ENCODE measurements at places on chromosomes 12 and 14.

GRCh38 chr12:24044941-24045703, 95.7 kb upstream of the SOX5 start:
- DNase-seq = no peak

GRCh38 chr14:58167057-58167456, 15.0 kb upstream of the ARMH4 start:
- DNase-seq = no peak

DNA sequence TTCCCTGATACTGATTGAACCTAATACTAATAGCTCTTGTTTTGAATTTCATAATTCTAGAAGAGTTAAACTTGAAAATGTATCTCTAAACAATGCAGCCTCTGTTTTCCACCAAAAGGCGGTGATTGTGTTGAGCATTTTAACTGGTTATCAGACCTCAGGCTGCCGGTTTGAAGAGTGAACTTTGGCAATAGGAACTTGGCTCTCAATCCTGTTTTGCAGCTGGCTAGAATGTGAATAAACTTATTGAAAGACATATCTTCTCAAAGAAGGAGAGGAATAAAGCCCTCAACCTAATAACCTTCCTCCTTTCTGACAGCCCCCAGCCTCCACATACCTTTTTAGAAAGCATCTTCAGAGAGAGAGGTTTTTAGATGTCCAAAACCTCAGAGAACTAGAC, 105.4 kb downstream of the SRGAP1 start:
- no peak for DNase-seq

DNA sequence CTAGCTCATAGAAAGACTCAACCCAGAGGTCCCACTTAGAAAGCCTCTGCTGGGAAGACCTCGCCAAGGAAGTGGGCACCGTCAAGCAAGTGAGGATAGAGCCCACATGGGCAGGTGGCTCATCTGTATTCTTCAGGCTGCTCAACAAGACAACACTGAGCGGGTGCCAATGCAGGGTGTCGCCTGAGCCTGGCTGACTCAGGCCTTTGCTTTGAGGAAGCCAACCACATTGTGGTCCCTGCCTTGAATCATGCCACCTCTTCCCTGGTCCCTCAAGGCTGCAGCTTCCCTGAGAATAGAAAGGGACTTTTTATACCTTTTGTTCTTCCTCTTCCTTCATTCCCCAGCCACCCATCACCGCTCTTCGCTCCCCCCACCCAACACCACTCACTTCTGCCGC, 2.1 kb upstream of the RNASE13 start:
- no peak for DNase-seq

GRCh38 chr14:69291891-69292561, 32.1 kb downstream of the GALNT16 start:
- no peak for DNase-seq

- no peak for DNase-seq
Measured at GRCh38 chr12:83473408-83474095, 786.8 kb downstream of the TMTC2 start.

- no peak for DNase-seq
Measured at GRCh38 chr12:54132976-54133771, 55.6 kb downstream of the SMUG1 start.

GRCh38 chr14:89489761-89490437, 72.9 kb upstream of the FOXN3 start:
- DNase-seq = no peak

GRCh38 chr12:28563286-28563685, 373.0 kb downstream of the CCDC91 start:
- no peak for DNase-seq

DNA sequence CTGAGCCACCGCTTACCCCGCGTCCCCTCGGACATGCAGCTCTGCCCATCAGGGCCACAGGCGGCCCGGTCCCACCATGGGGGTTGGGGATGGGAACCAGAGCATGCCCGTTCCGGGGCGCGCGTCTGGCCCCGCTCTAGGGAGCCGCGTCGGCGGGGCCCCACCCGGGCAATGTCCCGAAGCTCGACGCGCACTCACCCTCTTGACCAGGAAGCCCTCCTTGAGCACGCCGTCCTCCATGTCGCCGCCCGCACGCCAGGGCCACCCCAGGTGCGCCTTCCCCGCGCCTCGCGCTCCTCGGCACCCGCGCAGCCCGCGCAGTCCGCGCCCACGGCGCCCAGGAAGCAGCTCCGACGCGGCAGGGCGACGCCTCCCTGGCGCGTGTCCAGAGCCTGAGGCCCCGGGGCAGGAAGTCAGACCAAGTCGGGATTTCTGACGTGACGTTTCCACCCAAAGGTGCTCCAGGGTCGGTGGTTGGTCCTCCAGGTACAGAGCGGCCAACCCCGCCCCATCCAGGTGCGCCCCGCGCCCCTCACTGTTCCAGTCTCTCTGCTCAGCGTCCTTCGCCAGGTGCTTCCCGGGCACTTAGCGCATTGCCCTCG, at the start of gene PLEK2:
PLEK2 (minus strand) TSS at position 346 of the 602 bp plus-strand sequence; CDS start at position 240, 106 bp downstream.
- no peak for DNase-seq

DNA sequence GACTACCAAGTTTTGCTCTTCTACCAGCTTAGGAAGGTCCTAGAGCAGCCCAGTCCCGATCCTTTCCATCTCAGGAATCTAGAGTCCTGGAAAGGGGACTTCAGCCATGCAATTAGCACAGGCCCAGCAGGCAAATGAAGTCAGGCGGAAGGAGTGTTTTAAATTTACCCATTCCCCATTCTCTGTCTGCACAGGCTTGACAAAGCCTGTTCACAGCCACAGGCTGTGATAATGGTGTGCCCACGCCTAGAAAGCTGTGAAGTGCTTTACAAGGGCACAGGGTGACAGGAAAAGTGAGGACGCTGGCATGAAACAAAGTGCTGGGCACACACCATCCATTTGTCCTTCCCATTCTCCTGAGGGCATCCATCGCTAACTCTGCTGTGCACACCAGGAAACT, 79.0 kb downstream of the PITPNM2 start:
- no peak for DNase-seq

- no peak for DNase-seq
Measured at GRCh38 chr12:69616025-69616424, 5.3 kb upstream of the LRRC10 start.

DNA sequence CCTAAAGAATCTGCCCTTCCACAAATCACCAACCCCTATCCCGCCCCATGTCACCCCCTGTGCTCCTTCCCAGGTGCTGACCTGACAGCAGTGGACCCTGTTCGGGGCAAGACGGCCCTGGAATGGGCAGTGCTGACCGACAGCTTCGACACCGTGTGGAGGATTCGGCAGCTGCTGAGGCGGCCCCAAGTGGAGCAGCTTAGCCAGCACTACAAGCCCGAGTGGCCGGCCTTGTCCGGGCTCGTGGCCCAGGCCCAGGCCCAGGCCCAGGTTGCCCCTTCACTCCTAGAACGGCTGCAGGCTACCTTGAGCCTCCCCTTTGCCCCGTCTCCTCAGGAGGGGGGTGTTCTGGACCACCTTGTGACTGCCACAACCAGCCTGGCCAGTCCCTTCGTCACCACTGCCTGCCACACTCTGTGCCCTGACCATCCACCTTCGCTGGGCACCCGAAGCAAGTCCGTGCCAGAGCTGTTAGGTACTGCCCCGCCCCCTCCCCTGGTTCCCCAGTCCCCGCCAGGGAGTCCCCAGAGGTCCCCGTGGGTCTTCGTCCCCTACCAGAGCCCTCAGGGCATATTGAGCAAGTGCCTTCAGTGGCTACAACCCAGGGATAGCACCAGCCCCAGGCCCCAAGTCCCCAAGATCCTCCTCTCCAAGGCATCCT, 2.7 kb downstream of the ANKRD33 start:
- no peak for DNase-seq

DNA sequence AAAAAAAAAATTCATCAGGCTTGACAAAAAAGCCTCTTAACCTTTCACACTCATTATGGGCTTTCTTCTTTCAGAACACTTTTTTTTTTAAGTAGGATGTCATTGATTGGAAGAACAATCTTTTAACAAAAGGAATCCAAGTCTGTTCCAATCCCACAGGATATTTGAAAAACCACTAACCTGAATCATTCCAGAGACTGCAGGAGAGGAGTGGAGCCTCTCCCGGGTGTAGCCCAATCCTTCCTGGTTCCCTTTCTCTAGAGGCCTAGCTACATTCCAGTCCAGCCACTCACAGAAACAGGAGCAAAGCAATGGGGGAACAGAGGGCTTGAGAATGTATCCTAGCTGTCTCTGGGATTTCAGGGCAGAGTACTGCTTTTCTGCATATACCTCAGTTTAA, 4.3 kb downstream of the MFAP5 start:
- DNase-seq = no peak

DNA sequence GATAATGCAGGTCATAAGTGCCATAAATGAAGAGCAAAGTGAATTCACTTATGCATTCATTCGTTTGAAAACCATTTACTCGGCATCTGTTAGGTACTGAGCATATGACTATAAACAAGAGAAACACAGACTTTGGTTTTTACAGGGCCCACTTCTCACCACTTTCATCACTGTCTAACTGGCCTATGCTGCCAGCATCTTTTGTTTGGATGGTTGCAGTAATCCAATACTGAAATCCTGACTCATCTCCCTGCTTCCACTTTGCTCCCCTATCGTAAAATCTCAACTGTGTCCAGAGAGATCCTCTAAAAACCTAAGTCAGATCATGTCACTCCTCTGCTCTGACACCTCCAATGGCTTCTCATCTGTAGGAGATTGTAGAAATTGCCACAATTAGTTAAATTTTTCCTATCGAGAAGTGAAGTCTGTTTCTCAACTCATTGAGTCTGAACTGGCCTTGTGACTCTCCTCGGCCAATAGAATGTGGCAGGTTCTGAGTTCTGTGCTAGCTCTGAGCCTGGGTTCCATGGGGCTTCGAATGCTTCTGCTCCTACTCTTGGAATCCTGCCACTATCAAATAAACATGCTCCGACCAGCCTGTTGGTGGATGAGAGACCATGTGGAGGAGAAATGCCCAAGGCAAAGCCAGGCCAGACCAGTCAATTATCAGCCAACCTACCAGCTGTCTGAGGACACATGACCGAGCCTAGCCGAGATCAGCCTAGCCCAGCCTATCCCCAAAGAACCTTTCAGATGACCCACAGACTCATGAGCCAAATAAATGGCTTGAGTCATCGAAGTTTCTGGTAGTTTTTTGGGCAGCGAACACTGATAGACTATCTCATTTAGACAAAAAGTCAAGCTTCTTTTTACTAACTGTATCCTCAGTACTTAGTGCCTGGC, 2.2 kb upstream of the BATF start:
- no peak for DNase-seq

GRCh38 chr12:110266980-110267620, 13.9 kb upstream of the ATP2A2 start:
- DNase-seq = no peak

- no peak for DNase-seq
Measured at GRCh38 chr14:96364962-96365361, 1.6 kb downstream of the GSKIP start.

GRCh38 chr12:26555139-26555538, 277.9 kb downstream of the ITPR2 start:
- no peak for DNase-seq

GRCh38 chr14:51185180-51185579, 54.9 kb upstream of the TMX1 start:
- no peak for DNase-seq

DNA sequence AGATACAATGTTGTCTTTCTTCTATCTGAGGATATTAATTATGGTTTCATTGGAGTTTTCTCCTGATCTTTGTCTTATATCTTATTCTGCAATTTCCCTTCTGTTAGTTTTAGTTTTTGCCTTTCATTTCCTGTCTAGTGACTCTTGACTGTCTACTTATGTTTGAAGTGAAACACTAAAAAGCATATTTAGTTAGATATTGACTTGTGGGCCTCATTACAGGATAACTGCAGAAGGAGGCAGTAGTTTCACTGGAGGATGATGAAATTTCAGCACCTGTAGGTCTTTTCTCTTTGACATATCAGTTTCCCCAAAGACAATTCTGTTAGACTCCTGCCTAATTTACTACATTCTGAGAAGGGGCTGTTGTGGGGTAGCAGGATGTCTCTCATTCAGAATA, 97.5 kb upstream of the NEDD1 start:
- no peak for DNase-seq

GRCh38 chr14:23984891-23985602, 3.7 kb upstream of the DHRS4L2 start:
- DNase-seq = no peak

GRCh38 chr14:44154874-44155273, 352.2 kb downstream of the FSCB start:
- DNase-seq = no peak

All from GM12891 (cell line).